ENCODE measurements at places on chromosomes 5 and 9.

DNA sequence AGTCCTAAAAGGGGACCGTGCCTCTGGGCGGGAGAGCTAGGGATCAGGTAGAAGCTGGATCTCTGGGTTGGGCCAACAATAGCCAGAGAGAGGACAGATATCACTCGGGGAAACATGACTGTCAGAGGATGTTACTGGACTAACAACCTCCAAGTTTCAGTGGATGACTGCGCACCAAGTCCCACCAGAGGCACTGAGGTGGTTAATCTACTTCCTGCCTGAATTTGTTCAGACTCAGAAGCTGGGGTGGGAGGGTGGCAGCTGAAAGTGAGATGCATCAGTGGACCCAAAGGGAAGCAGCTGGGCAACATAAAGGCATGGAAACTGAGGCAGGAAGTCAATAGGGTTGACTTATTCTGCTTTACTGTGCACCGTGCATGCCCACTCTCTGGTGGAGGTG is 130.1 kb upstream of the SLC44A1 start:
- DNase-seq: no peak

DNA sequence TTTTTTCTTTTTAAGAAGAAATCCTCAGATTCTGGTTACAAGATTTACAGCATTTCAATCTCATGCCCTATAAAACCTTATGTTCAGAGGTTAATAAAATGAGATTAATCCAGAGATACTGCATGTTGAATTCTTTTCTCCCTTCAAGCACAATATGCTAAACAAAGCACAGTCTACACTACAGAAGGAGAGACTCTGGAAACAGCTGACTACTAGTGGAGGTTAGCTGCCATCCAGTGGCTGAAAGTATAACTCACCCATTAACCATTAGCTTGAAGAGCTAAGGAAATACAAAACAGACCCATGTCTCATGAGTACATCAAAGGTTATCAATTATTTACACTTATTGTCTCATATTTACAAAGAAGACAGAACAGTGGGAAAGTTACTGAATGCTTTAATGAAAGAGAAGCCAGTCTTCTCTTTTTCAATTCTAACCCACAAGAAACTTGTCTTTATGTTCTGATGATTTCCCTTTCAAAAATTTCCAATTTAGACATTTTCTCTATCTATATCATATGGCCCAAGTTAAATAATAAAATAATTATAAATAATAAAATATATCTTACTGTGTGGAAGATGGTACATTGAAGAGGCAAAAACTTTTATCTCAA is 12.7 kb upstream of the DNAH5 start:
- no peak for DNase-seq

DNA sequence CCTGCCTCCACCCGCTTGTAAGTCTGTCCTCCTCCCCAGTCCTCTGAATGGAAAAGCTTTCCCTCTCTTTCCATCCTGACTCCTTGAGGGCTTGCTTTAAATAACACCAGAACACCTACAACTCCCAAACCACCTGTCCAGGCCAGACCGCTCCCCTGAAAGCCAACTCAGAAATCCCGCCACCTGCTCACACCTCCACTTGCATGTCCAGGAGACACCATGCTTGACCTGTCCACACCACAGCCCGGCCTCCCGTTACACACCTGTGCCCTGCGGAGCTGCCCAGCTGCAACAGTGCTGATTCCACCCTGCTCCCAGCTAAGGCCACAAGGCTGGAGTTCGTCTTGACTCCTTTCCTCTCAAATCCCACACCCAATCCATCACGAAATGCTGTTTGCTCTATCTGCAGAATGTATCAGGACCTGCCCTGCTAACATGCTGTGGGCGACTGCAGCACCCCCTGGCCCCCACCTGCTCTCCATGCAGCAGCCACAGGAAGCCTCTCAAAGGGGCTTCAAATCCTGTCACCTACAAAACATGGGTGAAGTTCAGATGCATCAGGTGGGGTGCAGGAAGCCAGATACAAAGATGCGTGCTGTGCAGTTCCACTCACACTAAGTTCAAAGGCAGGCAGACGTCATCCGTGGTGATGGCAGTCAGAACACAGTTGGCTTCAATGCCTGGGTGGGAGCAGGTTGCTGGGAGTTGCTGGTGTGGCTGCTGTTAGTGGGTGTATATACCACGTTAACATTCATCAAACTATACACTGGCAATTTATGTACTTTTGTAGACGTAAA is 166.0 kb downstream of the ROR2 start:
- DNase-seq: no peak

- no peak for DNase-seq
Observed at GRCh38 chr5:117860550-117860949, 1127.8 kb downstream of the DTWD2 start.
